ENCODE measurements at places on chromosomes 2 and 18. TPM values are rescaled to one million over a fixed set of nuclear protein-coding genes. Genes with fewer than 3 reads are reported as not detected.

GRCh38 chr2:21644266-21644665, 520.5 kb downstream of the TDRD15 start:
- DNase-seq = no peak

DNA sequence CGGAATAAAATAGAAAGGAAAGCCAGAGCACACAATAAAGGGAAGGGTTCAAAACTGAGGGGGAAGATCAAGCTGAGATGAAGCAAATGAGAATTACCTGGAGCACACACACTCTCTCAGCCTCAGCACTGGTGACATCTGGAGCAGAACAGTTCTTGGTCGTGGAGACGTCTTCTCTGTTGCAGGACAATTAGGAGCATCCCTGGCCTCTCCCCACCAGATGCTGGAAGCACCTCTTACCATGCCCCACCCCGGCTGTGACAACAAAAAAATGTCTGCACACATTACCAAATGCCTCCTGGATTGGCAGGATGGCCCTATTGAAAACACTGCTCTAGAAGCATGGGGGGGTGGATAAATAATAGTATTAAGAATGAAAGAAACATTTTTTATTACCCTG, 43.6 kb upstream of the MAP3K20 start:
- no peak for DNase-seq

DNA sequence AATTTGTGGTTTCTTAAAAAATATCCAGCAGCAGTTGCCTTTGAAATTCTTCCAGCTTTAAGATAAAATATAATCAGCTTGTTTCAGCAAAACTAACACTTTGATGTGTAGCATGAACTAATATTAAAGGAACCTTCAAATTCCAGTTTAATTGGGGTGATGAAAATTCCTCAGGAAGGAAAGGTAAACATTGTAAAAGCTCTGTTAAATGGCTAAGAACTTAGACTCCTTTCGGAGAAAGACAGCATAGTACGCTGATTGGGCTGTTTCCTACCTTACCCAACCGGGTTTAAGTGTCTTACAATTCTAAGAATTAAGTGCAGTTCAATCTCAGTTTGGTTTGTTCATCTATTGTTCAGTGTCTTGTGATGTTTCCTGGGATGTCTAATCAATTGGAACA, 108.3 kb downstream of the CDH7 start:
- DNase-seq = no peak

GRCh38 chr2:86223140-86223926, 24.1 kb downstream of the MRPL35 start:
- DNase-seq = peak; percentile 87

- DNase-seq = no peak
Observed at GRCh38 chr2:221135699-221136098, 436.4 kb downstream of the EPHA4 start.

DNA sequence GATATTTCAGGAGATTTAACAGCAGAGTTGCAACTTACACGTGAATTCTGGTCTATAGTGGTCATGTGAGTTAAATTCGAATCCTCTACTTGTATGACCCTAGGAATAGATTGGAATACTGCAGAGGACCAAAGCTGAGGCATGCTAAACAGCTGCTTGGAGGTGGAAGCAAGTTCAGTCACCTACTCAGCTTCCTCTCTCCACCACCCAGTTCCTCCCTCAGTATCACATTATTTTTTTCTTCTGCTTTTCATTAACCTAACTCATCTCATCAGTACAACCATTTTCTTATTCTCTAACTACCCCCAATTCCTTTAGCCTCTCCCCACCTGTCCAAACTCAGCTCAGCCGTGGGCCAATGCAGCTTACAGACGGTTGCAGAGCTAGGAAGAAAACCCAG, 385.5 kb downstream of the SETBP1 start:
- DNase-seq = no peak

GRCh38 chr2:184847331-184847730, 249.0 kb downstream of the ZNF804A start:
- DNase-seq = no peak

DNA sequence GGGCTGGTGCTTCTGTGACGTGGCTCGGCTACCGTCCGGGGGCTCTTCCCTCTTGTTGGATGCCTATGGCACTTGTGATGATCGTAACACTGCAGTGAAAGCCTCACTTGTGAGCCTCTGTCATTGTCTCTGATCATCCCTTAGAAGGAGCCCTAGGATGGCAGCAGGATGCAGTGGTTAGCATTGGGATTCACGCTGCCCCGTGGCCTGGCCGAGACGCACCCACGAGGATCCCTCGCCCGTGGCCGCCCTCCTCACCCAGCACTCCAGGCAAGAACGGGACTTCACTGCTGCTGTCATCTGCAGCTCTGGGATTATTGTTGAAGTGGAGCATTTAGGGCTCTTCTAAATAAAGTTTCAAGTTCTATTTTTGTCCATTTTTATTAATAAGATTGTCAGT, 46.8 kb upstream of the CTDP1 start:
- no peak for DNase-seq

DNA sequence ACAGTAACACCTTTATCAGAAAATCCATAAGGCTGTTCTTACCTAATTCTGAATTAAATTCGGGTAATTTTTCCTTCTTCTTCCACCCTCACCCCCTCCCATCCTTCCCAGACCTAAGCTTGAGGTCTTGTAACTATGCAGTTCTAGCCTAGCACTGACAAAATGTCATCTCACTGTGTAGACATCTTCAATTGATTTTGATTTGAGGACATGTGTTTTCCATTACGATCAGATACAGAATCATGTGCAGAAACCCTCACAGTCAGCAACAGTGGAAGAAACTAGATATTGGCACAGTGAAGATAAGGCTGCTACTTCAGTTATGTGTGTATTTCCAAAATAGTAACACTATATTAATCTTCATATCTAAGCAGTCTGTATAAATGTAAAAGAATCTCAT, 244.6 kb downstream of the THSD7B start:
- DNase-seq = no peak

DNA sequence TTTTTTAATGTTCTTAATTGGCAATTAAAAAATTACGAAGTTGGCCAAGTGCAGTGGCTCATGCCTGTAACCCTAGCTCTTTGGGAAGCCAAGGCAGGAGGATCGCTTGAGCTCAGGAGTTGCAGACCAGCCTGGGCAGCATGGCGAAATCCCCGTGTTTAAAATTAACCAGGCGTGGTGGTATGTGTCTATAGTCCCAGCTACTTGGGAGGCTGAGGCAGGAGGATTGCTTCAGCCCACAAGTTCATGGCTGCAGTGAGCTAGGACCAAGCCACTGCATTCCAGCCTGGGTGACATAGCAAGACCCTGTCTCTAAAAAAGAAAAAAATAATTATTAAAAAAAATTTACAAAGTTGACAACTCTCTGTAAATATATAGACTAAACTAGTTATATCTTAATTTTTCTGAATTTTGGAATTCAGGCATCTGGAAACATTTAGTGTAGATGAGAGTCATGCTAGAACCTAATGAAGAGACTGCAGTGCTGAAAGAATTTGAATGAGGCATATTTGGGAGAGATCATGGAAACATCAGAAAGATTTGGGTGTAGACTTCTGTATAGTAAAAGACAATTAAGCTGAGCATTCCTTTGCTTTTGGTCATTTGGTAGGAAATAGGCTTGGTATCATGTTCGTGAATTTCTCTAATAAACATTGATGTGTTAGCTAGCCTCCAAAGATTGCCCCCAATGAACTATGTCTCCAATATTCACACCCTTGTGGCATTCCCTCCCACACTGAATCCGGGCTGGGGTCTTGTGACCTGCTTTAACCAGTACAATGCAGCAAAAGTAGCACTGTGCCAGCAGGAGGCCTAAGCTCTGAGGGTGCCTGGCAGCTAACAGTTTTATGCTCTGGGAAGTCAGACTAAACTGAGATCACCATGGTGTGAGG, 4.2 kb upstream of the ROCK1 start:
- DNase-seq = no peak

GRCh38 chr2:126828051-126828450, 70.6 kb upstream of the TEX51 start:
- no peak for DNase-seq

DNA sequence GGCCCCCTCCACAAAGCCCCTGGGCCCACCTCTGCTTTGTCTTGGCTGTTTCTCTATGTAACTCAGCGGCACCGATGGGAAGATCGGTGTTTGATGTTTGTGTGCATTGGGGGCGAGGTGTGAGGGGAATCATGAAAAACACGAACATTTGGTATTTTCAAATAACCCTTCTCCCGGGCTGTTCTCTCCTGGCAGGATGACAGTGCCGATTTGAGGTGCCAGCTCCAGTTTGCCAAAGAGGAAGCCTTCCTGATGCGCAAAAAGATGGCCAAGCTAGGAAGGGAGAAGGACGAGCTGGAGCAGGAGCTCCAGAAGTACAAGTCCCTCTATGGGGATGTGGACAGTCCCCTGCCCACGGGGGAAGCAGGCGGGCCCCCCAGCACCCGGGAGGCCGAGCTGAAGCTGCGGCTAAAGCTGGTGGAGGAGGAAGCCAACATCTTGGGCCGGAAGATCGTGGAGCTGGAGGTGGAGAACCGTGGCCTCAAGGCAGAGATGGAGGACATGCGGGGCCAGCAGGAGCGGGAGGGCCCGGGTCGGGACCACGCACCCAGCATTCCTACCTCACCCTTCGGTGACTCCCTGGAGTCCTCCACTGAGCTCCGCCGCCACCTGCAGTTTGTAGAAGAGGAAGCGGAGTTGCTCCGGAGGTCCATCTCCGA, 78.1 kb downstream of the MTCL1 start:
- DNase-seq = no peak

The GNLY gene
- total RNA-seq = 8.0 TPM

The AMER3 gene
- total RNA-seq = not detected

The BOLL gene
- total RNA-seq = not detected

The MARCO gene
- 29.2 TPM for total RNA-seq

The DLGAP1 gene
- 6.2 TPM for total RNA-seq

Measured in aorta (tissue), 5 donors.